ENCODE measurements at places on chromosomes 12 and 14.

DNA sequence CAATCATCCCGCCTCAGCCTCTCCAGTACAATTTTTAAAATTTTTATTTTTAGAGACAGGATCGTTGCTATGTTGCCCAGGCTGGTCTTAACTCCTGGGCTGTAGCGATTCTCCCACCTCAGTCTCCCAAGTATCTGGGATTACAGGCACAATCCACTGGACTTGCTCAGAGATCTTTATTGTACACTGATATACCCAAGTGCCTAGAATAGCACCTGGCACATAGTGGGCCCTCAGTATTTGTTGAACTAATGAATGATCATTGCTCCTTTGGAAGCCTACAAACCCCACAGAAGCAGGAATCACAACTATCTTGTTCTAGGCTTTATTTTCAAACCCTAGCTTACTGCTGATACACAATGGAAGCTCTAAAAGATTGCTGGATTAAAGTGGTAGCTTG, 1.9 kb upstream of the PNN start:
- no peak for DNase-seq

DNA sequence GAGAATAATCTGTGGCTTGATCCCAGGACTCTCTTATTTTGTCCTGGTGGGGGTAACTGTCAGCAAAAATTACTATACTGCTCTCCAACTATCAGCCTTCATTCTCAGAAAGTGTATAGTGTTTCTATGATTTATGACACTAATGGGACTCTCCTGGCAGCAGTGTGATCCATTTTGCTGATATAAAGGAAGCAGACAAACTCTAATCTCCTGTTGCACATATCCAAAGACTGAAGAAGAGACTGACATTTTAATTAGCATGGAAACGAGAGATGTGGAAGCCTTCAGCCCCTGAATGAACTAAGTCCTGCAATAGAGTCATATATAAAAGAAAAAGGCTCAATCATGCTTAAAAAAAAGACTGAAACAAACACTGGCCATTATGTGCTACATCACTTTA, 127.8 kb upstream of the SSTR1 start:
- DNase-seq: no peak

DNA sequence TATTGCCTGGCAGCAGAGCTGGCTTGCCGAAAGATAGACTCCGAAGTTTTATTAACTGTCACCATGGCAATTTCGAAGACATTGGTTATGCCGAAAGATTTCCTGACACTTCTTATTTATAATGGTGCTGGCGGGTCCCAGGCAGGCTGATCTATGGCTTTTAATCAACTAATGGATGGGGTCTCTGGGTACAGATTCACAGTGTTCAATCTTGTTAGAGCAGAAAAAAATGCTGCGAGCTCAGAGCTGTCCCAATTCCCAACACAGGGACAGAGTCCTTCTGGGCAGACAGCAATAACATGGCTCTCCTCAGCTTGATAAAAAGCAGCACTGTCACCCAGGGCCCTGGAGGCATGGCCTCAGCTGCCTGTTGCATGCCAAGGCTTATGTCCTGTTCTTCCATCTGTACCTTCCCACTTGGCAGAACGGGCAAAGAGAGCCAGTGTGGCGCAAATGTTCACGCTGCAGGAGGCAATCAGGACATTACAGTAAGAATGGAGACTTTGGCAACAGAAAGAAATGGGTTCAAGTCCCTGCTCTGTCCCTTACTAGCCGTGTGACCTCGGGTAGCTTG, 228.2 kb upstream of the PWP1 start:
- DNase-seq: no peak

- no peak for DNase-seq
Observed at GRCh38 chr12:110885152-110885840, 35.1 kb downstream of the MYL2 start.

DNA sequence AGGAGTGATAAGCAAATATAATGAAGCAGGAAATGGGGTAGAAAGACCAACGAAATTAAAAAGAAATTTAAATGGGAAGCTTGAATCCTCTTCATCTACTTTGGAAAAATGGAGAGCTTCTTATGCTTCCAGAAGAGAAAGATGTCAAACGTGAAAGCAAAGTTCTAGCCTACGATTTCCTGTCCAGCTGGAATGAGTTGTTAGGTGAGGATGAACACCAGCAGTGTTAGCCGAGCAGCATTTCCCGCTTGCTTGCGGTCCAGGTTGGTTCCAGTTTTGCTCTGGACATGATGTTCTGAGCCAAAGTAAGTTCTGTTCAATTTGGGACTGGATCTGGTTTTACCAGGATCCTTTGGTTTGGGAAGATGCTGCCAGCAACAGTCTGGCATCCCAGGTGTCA, 78.9 kb downstream of the DACT1 start:
- DNase-seq: no peak

- no peak for DNase-seq
Observed at GRCh38 chr12:4168036-4168435, 105.5 kb upstream of the CCND2 start.

GRCh38 chr14:44778604-44779003, 183.1 kb downstream of the KLHL28 start:
- DNase-seq: no peak

DNA sequence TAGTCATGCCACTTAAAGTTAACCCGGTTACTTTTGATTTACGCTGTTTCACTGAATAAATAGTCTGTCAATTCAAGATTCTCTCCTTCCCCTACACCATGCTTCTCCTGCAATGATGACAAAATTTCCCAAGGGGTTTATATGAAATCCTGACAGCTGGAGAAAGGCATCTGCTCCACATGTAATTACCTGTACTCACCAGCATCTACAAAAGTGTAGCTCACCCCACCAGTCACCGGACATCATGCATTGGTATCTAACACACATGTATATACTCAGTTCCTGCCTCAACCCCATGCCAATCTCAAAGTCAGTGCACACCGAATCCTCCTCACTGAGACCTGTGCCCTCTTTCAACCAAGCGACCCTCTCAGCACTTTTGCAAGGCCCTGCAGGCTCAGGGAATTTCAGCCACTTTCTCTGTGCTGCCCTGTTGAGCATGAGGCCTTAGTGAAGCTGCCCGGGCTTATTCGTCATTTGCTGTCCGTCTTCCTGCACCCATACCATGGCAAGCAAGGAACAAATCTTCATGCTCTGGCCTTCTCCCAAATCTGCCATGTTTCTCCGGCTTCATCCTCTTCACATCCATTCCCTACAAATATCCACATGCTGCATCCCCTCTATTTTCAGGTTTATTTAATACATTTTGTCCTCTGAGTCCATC, 131.6 kb downstream of the SEC23A start:
- DNase-seq: no peak

DNA sequence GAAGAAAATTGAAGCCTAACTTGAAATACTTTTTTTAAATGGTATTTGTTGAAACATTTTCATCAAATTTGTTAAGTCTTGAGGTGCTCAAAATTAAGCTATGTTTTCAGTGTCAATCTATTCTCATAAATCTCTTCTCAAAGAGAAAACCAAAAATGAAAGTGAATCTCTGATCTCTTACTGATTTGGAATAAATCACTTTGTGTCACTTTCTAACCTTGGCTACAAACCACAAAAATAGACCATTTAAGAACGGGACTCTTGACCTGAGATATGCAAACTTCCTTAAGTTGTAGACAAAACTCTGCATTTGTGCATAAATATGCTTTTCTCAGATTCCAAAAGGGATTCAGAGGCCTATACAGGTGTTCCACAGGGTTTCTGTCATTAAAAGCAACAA, 192.9 kb downstream of the SEC23A start:
- DNase-seq: no peak

DNA sequence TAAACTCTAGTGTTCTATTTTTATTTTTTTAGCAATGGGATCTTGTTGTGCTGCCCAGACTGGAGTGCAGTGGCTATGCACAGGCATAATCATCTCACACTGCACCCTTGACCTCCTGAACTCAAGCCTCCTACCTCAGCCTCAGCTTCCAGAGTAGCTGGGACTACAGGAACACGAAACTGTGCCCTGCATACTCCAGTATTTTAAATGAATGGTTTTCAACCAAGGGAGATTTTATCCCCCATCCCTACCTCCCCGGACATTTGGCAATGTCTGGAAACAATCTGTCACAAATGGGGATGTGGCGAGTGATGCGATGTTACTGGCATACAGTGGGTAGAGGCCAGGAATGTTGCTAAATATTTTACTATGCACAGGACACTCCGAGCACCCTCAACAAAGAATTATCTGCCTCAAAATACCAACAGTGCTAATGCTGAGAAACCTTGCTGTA, 2.1 kb downstream of the CBX5 start:
- DNase-seq: no peak

DNA sequence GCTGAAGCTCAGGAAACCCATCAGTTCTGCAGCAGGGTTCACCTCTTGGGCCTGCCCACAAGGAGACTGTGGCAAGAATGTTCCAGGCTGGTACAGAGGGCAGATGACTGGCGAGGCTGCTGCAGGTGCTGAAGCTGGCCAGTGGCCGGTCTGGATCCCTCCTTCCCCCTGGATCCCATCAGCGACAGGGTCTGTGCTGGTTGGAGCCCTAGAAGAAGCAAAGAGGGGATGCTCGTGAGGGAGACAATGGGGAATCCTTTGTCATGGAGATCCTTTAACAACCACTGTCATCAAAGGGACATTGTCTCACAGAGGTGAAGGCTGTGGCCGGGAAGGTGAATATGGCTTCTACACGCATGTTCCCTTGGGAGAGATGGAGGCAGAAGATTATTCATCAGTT, 211.4 kb upstream of the TMEM132C start:
- DNase-seq: no peak

- no peak for DNase-seq
Observed at GRCh38 chr12:116876151-116876869, 4.9 kb downstream of the HRK start.

DNA sequence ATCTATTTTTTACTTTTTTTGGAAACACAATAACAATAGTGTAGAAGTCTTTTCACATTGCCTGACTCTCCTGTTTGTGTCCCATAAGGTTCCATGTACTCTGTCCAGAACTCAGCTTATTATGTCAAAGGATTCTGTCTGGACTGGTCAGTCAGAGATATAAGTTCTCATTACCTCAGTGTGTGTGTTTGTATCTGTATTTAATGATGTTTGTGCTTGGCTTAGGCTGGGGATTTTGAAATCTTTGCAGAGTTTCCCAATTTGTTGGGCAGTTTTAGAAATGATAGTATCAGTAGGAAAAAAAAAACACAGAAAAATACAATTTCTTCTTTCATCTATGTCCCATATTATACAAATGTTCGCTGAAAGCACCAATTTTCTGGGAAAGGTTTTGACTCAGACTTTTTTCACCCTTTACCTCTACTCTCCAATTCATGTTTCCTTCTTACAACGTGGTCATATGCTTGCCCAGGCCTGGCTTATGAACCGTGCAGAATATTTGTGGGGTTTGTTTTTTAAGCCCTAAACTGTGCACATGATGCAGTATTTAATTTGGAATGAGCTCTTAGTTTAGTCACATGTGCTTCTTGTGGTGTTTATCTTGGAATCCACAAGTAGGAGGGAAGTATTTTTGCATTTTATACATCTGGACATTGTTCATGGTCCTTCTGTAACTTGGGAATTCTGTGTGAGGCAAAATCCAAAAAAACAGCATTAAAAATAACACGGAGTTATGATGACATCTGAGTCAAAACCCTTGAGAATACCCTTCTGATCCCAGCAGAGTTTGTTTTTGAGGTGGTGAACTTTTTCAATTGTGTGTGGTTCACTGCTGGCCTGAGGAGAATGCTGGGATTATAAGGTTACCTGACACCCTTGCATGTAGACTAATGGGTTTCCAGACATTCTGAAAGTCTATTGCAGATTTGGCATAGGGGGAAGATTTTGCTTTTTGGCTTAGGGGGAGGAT, 121.2 kb downstream of the RAD51B start:
- no peak for DNase-seq

GRCh38 chr14:74658535-74659131, 46.6 kb upstream of the LTBP2 start:
- DNase-seq: no peak

GRCh38 chr12:67145692-67146091, 123.5 kb upstream of the CAND1 start:
- no peak for DNase-seq

DNA sequence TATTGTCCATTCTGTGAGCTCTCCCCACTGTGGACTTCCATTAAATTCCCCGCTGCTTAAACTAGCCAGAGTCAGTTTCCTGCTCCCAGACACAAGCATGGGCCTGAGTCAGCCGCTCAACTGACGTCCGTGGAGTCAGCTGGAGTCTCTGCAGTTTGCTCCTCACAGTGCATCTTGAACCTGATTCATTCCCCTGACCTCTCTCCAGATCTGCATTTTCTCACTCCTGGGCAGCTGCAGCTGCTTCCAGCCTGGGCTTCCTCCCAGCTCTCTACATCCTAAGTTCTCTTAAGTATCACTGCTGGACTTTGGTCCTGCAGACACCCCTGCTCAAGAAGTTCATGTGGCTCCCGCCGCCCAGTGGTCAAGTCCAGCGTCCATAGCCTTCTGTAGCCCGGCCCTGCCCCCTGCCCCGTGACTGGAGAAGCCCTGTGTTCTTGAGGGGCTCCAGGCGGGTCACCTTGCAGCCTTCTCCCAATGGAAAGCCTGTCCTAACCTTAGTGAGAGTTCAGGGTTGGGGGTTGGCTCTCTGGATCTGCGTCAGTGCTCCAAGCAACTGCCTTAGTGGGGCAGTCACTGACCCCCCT, 20.0 kb downstream of the NFKBIA start:
- no peak for DNase-seq

GRCh38 chr12:5505751-5506150, 73.8 kb downstream of the NTF3 start:
- DNase-seq: no peak

DNA sequence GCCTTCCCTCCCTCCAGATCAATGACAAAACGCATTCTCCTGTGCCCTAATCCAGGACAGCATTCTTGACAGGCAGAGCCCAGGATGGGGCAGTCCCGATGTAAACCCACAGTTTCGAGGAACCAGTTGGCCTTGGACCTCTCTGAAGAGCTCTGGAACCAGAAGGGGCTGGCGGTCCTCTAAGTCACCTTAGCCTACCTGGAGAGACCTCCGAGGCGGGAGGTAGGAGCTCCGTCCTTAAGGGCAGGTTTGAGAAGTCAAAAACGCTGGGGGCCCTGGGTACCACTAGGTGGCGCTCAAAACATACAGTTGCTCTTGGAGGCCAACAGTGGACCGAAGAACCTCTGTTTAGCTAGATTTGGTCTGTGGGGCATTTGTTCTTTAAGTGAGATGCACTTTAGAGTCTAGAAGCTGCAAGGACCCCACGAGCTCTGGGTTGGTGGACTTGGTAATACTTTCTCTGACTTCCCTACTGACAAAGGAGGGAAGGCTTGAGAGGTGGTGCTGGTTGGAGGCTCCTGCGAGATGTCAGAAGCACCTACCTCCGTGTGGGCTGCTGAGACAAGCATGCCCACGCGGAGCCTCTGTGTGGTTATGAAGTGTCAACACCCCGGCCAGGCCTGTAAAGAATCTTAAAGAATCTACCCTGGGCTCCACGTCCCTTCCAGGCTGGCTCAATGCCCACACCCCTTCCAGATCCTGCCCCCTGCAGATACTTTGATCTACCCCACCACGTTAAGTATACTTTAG, 74.8 kb upstream of the CHST11 start:
- DNase-seq: peak; percentile 63

GRCh38 chr12:29781188-29781587, 2.6 kb downstream of the TMTC1 start:
- DNase-seq: no peak

GRCh38 chr12:41141104-41141503, 47.0 kb upstream of the PDZRN4 start:
- no peak for DNase-seq

GRCh38 chr12:12171991-12172511, 94.8 kb downstream of the LRP6 start:
- no peak for DNase-seq

Measured in stimulated activated CD4-positive, alpha-beta T cell treated with anti-CD3 and anti-CD28 coated beads, Interleukin-1b, Interleukin-23, amount 100 ng/mL, for 1 hour (primary cell).